ENCODE measurements at places on chromosomes 2 and 18.

DNA sequence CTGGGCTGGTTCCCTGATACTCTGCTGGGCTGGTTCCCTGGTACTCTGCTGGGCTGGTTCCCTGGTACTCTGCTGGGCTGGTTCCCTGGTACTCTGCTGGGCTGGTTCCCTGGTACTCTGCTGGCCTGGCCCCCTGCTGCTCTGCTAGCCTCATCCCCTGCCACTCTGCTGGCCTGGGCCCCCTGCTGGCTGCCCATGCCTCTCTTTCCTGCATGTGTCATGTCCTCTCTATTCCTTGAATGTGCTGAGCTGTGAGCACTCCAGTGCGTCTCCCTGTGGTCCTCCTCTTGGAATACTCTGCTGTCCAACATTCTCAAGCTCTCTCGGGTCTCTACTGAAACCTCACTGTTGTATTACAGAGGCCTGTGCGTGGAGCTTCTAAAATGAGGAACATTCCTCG, 216.3 kb downstream of the RNF144A start:
- no peak for DNase-seq

DNA sequence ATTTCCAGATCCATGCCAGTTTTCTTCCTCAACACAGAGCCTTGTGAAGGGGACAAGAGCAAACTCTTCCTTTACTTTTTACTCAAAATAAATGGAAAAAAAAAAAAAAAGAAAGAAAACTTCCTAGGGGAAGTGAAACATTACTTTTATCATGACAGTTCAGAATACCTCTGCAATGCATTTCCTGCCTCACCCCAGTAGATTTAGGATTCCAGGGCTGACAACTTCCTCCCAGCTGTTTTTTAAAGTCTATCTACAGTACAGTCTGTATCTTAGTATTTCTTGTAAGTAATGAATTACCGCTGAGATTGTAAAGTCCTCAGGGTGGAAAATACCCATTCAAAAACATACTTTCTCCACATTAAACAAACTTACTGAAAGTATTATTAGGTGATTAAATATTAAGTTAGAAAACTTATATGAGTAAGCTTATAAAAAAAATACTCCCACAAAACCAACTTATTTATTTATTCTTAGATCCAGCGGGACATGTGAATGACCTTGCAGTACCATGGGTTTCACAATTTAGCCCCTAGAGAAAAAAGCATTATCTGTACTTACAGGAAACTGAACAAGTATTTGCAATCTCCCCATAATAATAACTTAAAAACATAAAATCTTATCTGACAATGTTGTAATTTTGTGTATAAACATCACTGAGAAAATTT, 117.7 kb downstream of the RBMS1 start:
- no peak for DNase-seq

DNA sequence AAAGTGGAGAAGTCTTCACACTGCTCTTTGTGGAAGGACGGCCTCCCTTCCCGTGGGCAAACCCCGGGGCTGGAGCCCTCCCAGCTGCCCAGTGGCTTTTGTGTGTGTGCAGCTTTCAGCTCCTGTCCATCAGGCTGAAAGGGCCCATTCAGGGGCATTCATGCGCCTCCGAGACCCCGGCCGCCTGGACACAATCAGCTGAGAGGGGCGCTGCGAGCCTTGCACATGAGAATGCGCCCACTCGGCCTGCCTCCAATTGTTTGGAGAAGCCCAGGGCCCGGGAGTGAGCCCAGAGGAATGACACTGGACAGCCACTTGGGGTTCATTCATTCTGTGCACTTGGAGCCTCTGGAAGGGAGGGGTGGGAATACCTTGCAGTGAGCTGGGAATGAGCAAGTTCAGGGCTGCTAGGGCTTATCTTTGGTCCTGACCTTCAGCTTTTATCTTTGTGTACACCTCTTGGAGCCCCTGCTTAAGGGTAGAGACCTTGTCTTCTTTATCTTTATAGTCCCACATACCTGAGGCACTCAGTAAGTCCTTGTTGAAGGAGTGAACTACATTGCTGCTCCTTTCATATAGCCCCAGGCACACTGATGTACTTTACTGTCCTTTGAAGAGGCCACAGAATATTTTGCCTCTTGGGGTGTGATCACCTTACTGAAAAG, 56.5 kb downstream of the TCF7L1 start:
- DNase-seq: no peak

DNA sequence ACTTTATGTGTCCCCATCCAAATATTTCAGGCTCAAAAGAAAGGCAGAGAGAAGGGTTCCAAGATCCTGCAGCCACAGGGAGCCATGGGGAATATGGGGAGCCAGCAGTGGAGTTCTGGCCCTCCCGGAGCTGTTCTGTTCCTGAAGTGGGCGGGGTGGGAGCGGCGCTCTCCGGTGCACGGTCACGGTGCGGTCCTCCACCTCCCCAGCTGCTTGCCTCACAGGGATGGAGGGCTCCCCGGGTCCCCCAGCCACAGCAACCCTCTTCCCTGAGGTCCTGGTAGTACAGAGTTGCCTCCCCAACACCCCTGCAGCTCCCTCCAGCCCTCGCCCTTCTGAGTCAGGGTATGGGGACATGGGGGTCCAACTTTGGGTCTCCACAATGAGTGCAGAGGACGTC, 26.2 kb upstream of the SNED1 start:
- no peak for DNase-seq

DNA sequence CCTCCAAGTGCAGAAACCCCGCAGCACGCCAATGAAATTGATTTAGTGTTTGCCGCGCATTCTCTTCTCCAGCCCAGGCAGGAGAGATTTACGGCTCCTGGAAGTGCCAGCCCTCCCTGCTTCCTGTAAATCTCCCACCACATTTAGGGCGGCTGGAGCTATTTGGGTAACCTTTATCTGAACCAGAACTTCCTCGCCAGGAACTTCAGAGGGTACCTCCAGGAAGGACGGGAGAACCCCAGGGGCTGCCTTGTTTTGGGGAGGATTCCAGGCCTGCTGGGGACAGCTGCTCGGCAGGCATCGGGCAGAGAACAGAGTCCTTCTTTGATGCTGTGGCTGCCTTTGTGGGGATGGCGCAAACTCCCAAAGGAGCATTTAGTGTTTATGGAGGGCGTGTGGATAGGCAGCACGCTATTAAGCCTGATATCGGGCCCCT, 122.0 kb upstream of the MYCN start:
- DNase-seq: no peak

GRCh38 chr2:60560734-60561644, 7.5 kb upstream of the BCL11A start:
- DNase-seq: no peak

DNA sequence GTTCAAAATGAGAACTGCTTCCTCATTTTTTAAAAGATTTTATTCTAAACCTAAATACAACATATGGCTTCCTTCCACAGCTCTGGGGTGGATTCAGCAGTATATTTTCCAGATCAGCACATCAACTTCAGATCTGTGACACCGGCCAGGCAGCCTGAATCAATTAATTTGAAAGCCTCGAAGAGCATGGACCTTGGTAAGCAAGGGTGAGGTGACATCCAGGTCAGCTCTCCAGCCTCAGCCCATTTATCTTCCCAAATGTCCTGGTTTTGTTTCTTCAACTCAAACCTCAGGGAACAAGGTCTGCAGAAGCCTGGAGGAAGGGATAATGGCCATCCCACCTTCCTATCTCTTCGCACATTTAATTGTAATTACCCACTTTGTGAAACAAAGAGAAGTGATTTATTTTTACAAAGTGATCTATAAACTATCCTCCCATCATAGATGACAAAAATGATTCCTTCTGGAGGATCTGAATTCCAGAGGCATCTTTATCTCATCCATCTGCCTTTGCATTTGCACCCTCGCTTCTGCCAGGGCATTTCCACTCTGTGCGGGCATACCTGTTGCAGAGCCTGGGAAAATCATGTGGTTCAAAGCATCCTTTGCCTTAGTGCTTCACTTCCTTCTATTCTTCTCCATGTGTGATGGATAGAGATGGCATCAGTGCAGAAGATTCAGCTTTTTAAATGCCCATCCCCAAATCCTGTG, 489.0 kb upstream of the NRP2 start:
- no peak for DNase-seq

DNA sequence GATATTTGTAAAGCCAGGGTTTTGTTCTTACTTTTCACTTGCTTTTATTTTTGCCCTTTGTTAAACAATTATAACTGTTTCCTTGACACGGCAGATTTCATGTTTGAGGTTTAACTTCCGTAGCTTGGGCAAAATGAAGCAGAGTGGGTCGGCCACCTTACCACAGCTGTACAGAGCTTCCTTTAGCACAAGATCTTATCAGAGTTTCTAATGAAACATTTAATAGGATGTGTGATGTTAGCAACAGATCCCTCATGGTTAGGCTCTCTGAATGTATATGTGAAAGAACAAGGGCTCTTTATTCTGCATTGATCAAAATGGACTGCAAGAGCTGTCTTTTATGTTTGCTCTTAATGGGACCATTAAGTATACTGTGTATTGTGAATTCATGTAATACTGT, 22.3 kb downstream of the RNF125 start:
- no peak for DNase-seq

DNA sequence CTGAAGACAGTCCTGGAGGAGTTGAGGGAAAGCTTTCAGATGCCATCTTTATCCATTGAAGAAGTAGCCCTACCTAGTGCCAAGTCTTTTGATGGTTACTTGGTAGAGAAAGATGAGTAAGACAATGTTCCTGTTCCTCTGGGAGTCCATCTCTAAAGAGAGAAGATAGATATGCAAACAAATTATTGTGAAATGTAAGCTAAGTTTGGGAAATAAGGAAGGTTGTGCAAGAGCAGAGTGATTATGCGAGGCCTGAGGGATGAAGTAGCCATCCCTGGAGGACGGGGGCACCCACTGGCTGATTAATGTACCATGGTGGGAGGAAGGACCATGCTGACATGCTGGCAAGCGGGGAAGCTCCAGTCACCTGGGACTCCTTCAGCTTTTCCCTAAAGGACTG, 994 bp upstream of the DTNA start:
- DNase-seq: no peak

GRCh38 chr2:121505005-121505404, 25.7 kb upstream of the RNU4ATAC start:
- DNase-seq: no peak

DNA sequence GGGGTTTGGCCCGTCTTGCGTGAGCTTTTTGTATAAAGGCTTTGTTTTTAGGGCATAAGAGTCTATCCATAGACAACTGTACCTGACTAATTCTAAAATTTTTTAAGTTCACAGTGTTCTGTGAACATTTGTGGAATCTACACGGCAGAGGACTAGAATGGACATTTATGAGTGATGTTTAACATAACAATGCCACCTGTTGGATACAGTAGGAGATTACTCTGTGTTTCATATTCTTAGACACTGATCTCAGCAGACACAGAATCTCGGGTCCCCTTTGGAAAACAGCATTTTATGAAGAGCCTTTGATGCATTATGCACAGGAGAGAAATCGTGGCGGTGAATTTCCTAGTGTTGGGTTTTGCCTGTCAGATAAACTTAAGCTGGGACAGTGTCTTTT, 752.2 kb downstream of the DPP10 start:
- DNase-seq: no peak

GRCh38 chr2:3005859-3006501, 371.6 kb downstream of the EIPR1 start:
- no peak for DNase-seq

DNA sequence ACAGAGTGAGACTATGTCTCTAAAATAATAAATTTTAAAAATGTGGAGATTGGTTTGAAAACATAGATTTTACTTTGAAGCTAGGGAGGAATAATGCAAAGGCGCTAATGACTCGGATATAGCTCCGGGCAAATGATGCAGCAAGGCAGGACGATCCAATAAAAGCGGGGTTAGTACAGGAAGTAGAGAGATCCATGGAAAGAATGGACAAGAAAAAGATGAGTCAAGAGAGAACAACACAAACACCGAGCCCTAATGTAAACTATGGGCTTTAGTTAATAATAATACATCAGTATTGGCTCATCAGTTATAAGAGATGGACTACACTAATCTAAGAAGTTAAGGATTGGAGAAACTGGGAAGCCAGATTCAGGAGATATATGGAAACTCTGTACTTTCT, 74.5 kb downstream of the QPCT start:
- no peak for DNase-seq

- no peak for DNase-seq
These were observed 64.1 kb downstream of the SOX11 start for GRCh38 chr2:5756272-5756671.

DNA sequence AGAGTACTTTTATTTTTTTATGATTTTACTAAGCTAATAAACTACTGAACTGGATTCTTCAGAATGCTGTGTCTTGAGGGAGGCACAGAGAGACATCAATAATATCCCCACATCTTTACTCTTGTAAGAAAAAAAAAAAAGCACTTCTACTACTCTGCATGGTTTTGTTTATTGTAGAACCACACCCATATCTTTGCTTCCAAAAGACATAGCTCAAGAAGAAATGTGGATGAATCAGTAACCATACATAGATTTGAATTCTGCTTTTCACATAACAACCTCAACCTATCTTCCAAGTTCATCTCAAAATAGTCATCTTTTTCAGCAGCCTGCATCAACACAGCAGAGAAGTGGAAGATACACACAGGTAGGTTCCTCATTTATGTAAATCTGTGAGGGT, 12.2 kb upstream of the COL5A2 start:
- no peak for DNase-seq

DNA sequence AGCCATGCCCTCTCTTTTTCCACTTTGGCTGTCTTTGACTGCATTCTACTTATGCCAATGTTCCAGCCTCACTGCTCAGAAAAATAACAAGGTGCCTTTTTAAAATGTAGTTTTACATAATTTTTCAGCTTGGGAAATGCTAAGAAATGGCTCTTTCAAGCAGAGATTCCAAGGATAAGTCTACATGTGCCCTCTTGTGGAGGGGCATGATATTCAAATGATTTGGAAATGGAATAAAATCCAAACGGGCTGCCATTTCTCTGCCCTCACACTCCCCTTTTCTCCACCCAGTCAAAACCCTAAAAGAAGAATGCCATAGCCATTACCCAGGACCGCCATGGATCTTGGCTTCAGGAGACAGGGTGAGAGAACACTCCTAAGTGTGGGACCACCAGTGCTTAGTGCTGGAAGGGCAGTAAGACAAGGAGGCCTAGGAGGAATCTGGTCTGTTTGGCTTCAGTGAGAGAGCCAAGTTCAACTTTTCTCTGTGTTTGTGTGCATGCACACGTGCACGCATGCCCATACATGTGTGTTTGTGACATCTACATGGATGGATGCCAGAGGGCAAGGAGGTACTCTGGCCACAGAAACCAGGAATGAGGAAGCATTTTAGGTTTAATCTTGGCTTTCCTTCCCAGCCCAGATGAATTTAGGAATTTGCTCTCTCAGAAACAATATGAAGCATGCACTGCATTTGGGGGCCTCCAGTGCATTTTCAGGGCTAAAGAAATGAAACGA, 174.0 kb upstream of the SLC14A2 start:
- DNase-seq: no peak

DNA sequence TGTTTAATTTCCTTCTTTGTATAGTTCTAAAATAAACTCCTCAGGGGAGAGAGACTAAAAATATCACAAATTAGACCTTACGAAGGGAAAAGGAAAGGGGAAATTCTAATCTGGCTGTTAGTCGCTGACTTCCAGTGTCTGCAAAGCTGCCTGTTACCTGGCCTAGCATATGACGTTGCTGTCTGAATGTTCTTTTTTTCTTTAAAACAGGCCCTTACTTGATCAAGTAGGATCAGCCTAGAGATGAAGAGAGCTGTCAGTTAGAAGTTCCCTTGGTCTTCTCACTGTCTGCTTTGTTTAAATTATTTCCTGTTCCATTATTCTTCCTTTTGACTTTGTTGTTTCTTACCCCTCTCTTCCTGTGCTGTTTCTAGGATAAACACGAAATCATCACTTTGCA, 11.2 kb downstream of the NCK2 start:
- DNase-seq: no peak
